GM23338 (cell line): ENCODE measurements at places on chromosomes 2 and 18. TPM values are rescaled to one million over a fixed set of nuclear protein-coding genes. Genes with fewer than 3 reads are reported as not detected.

Gene CCDC141
- 8.0 and 13.4 TPM in 2 replicates for total RNA-seq

Gene PLA2R1
- total RNA-seq = 0.78 and 1.2 TPM in 2 replicates

Gene GKN1
- total RNA-seq = not detected in 2 replicates

DNA sequence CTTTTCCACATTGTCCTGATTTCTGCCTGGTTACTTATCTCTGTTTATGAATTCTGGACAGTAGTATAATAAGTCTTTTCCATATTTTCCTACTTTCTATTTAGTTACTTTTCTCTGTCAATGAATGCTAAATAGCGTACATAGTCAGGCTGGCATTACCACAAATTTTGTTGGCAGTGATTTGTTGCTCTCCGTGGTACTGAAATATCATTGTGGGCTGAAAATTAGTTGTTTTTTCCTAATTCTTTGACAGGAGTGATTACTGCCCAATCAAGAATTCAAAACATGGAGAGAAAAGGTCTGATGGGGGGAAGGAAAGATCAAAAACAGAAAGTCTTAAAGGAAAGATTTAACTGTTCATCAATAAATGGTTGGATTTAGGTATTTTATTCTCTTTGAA, 7.7 kb upstream of the GALNT13 start:
- H3K27ac ChIP-seq = no peak overlapping the region
- no peaks in the 10 kb centered on the region for H3K4me1 ChIP-seq
- H3K27me3 ChIP-seq = no peaks in the 10 kb centered on the region
- no peak overlapping the region for H3K4me3 ChIP-seq

GRCh38 chr2:148970385-148970784, 68.1 kb upstream of the LYPD6B start:
- H3K4me1 ChIP-seq = peaks cover 39% of the 10 kb centered on the region
- H3K27me3 ChIP-seq = no peaks in the 10 kb centered on the region
- no peak overlapping the region for H3K27ac ChIP-seq
- DNase-seq = no peak
- H3K36me3 ChIP-seq = no peaks in the 10 kb centered on the region

- peak; percentile 69 for DNase-seq
- no peaks in the 10 kb centered on the region; the same call in 1 of the 2 replicates for H3K36me3 ChIP-seq
- H3K4me3 ChIP-seq = peak within 1 kb of the TSS; percentile 74
- peaks cover 55% of the 10 kb centered on the region for H3K27me3 ChIP-seq
Measured at GRCh38 chr18:13218368-13218991, at the start of gene LDLRAD4. LDLRAD4 (plus strand) TSS chr18:13218760.

- H3K4me1 ChIP-seq = no peaks in the 10 kb centered on the region
- DNase-seq = no peak
- H3K27ac ChIP-seq = no peak overlapping the region
- H3K27me3 ChIP-seq = no peaks in the 10 kb centered on the region
Measured at GRCh38 chr2:180446492-180446891, 439.4 kb upstream of the CWC22 start.

DNA sequence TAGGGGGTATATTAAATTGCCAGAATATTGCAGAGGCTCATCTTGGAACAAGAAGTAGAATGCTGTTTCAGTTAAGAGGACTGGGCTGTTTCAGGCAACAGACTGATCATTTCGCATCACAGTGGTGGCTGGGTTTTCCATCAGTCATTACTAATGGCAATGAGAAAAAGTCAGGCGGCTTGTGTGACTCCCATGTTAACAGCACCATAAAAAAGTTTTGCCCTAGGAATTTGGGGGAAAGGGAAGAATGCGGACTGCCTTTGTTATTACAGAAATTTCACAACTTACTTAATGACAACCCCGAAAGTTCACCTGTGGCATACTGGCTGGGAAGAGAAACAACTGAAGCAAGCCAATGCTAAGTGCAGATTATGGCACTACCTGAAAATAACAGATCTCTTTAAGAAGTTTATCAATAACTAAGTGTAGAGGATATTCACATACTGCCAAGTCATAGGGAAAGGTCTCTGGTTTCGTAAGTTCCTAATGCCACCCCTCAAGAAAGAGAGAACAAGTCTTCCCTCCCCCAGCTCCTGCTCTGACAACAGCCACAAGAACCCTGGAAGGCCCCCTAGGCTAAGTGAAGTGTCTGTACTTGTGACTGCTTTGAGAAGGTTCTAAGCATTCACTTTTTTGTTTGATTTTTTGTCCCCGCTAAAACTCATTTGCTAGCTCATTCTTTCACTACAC, 40.5 kb upstream of the AP1S3 start:
- peaks cover 38% of the 10 kb centered on the region for H3K36me3 ChIP-seq
- H3K27me3 ChIP-seq = no peaks in the 10 kb centered on the region
- no peaks in the 10 kb centered on the region for H3K4me1 ChIP-seq

DNA sequence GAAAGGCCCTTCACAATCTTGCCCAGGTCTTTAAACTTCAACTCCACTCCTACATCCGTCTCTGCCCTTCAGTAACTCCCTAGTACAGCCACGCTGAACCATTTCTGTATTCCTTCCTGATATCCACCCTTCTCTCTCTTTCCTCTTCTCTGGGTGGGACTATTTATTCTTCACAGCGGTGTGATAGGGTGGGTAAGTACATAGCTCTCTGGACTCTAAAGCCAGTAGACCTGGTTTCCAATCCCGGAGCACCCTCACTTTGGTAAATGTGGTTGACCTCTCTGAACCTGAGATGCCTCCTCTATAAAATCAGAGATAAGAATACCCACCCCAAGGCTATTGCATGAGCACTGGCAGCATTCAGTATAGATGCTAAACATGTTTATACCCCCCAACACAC, 86.7 kb downstream of the ATL2 start:
- H3K27me3 ChIP-seq = no peaks in the 10 kb centered on the region
- no peak overlapping the region for H3K27ac ChIP-seq
- H3K4me3 ChIP-seq = no peak overlapping the region
- no peak for DNase-seq
- peaks cover 4% of the 10 kb centered on the region for H3K4me1 ChIP-seq

DNA sequence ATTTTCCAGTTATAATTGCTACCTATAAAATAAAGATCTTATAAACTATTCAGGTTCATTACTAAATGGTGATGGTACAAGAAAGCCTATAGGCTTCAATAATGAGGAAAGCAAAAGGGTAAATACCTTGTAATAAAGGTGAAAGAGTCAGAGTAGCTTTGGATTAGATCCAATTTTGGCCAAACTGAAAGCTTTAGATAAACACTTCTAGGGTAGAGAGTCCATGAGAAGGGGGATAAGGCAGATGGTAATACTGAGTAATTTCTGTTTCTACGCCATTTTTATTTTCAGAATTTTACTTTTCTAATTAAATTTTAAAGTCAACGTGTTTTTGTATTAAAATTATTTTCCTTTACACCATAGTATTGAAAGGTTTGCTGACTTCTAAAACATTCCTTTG, 9.4 kb downstream of the CASP8 start:
- H3K4me1 ChIP-seq = no peaks in the 10 kb centered on the region
- no peak overlapping the region for H3K4me3 ChIP-seq
- no peaks in the 10 kb centered on the region for H3K36me3 ChIP-seq
- H3K27ac ChIP-seq = no peak overlapping the region
